ENCODE measurements at places on chromosomes 13 and 19.

GRCh38 chr13:112618501-112618900 lies 30.5 kb upstream of the TUBGCP3 start:
- no peak for DNase-seq

DNA sequence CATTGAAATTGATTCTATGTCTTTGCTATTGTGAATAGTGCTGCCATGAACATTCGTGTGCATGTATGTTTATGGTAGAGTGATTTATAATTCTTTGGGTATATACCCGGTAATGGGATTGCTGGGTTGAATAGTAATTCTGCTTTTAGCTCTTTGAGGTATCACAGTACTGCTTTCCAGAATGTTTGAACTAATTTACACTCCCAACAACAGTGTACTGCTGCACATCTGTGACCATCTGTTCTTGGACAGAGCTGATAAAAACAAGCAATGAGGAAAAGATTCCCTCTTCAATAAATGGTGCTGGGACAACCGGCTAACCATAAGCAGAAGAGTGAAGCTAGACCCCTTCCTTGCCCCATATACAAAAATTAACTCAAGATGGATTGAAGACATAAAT lies 231.0 kb downstream of the MYO16 start:
- no peak for DNase-seq

GRCh38 chr19:17327068-17327653 lies 7.5 kb downstream of the ANO8 start:
- no peak for DNase-seq

DNA sequence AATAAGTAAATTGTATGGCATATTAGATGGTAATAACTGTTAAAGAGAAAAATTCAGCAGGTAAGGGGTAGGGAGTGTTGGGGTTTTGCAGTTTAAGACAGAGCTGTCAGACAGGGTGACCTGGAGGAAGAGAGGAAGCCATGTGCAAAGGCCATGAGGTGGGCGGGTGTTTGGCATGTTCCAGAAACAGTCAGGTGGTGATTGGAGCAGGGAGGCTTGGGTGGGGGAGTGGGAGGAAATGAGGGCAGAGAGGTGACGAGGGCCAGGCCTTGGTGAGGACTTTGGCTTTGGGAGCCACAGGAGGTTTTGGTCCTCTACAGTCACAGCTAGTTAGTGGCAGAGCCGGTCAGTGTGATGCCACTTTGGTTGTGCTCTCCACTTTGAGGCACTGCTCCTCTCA lies 20.1 kb downstream of the RYR1 start:
- DNase-seq: no peak

DNA sequence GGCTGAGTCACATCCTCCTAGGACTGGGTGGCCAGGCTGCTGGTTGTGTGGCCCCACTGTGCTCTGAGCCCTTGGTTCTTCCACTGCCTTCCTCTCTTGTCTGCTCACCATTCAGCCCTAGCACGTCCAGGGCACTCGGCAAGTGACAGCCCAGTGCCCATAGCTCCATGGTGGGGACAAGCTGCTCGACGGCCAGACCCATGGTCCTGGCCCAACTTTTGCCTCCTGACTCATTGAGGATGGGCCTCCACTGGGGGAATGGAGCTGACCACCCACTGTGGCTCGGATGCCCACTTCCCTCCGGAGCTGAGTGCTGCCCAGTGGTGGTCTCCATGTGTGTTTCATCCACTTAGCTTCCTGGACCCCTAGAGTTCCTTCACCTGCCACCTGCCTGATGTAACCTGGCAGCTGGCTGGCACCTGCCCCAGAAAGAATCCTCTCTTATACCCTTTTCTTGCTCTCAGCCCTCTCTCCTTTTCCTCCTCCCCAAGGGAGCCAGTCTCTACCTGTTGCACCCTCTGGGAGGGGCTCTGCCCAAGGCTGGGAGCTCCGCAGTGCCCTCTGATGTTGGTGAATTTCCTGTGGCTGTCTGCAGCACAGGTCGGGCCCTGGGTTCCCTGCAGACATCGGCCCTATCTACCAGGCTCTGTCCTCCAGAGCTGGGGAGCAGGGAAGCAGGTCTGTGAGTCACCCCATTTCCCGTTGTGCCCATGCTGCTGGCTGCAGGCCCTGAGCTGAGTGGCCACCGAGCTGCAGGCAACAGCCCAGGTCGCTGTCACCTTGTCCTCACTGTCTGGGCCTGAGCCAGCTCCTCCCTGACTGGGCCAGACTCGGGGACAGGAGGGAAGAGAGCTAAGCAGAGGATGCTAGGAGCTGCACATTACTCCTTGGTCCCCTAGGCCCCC lies 7.4 kb downstream of the CHST8 start:
- DNase-seq: no peak

DNA sequence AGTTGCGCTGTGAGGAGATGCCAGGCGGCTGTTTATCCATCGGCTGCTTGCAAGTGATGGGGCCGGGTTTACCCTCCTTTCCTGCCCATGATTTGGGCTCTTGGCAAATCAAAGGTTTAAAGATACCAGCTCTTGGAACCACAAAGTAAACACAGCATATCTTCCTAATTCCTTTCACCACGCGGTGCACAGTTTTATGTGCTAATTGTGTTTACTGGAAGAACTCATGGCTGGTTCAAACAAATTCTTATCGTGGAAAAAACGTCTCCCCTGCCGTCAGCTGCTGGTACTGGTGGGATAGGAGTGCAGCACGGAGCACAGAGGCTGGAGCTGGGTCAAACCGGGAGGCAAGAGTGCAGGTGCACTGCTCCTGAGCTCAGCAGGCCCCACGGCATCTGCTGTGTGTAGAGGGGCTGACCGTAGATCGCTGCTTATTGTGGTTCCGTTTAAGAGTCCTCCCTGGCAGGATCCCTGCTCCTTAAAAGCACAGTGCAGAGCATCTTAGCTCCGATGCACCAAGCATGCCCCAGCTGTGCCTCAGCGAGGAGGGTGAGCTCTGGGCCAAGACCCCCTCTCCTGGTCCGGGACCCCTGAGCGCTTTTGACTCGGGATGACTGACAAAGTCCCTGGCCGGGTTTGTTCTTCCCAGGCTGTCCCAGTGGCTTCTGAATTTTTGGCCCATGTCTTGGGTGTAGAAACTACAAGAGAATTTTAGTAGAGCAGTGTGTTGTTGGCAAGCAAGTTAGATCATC lies 51.3 kb upstream of the GAS6 start:
- DNase-seq: no peak

DNA sequence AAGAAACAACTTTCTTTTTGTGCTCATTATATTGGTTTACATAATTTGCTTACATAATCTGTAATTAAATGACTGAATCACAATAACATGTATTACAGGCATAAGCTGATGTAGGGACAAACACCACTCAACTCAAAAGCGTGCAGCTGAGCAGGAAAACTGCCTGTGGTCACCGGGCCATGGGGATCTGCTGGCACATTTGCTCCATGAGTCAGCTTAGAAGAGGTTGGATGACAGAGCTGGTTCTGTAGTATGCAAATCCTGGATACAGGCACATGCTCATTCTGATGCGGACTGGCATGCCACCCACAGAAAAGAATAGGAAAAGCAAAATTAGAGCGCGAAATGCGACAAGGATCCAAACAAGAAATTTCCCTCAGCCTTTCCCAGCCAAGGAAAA lies 128.6 kb downstream of the USP12 start:
- DNase-seq: peak; percentile 92

DNA sequence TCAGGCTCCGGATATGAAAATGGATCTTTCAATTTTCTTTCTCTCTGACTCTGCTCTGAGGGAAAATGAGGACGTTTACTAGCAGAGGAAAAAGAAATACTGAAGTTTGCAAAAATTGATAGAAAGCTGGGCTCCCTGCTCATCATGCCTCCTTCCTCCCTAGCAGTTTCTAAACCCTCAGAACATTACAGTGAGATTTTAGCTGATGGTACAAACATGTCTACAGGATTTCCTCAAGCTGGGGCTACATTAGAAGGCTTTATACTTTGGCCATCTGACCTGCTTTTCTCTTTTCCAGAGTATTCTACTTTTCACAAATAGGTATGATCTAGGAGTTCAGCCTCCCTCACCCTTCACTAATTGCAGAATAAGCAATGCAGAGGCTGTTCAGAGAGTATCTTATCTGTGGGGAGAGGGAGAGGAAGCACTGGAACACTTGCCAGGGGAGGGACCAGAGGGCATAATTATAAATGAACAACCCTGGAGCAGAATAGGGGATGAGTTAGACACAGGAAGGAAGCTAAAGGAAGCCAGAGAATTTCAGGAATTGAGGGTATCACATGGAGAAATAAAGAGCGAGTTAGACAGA lies 30.0 kb downstream of the CEACAM1 start:
- DNase-seq: no peak

- no peak for DNase-seq
These were observed 67.8 kb downstream of the RXFP2 start for GRCh38 chr13:31807090-31807541.

DNA sequence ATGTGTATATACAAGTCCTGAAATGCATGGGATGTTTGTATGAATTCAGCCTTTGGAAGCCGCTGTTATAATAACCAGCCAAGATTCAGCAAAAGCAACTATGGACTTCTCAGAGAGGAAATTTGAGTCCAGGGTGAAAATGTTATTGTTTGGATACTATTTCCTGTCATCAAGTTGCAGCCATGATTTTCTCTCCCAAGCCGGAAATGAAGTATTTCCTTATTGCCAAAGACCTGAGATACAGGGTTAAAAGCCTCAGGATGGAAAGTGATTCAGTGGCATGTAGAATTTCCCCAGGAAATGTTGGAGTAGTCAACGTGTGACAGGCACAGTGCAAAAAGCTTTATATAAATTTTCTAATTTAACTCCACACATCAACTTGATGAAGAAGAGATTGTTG lies 133.9 kb downstream of the IRS2 start:
- DNase-seq: no peak

GRCh38 chr13:110433014-110433413 lies 125.9 kb downstream of the COL4A2 start:
- DNase-seq: no peak

DNA sequence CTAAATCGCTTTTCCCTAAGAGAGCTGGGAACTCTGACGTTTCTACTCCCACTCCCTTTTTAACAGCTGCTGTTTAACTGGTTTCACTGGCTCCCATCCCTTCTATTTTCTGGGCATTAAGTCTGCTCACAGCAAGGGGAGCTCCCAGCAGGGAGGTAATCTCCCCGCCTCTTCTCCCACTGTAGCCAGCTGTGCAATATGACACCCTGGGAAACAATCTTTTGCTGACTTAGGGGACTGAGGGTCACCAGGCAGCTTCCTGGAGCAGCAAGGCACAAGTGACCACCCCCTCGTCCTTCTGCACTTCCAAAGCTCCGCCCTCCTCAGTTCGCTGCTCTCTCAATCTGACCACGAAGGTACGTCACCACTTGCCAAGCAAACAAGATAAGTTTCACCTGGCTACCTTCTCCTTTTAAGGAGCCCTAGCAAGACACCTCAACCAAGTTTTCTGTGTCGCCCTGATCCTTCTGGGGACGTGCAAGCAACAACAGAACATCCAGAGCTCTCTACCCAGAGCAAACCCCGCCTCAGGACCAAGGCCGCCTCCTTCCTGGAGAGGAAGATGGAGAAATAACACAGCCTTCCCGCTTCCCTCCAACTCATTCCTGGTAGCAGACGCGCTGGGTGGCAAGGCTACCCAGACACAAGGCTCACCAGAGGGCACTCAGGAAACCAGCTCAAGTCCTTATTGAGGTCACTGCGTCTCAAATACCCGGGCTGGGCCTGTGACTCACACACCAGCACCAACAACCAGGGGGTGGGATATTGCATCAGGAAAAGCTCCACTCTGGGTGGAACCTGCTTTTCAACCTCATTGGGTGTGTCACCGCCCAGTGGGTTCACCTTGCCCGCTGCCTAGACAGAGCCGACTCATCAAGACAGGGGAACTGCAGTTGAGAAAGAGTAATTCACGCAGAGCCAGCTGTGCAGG lies 92.4 kb downstream of the STK24 start:
- DNase-seq: peak; percentile 95

DNA sequence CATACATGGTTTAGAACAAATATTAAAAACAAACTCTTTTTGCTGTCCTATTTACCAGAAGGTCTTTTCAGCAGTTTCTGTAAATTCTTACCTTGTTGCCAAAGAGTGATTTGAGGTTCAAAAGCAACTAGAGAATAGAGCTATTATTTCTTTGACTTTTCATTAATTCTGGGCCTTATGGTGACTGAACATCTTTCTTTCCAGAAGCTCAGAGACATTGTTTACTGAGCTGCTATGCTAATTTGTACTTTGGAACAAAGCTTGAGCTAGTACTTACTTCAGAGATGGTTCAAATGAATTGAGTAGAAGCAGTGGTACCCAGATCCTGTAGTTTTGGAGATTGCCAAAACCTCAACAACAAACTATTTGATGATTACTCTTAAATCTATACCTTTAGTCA lies 331.2 kb downstream of the SPRY2 start:
- no peak for DNase-seq

- no peak for DNase-seq
These were observed 8.8 kb downstream of the RINL start for GRCh38 chr19:38869160-38869835.

DNA sequence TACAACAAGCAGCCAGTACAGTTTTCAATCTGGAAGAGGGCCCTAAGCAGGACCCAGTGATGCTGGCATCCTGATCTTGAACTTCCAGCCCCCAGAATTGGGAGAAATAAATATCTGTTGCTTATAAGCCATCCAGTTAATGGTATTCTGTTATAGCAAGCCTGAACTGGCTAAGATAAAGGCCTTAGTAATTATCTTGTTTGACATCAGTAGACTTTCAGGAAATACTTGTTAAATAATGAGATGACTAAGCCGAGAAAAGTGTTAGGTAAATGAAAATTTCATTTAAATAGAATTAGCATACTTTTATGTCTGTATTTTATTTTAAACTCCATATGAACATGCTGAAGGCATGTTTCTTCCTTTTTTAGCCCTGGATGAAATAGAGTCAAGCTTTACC lies 188.2 kb downstream of the OLFM4 start:
- DNase-seq: no peak

DNA sequence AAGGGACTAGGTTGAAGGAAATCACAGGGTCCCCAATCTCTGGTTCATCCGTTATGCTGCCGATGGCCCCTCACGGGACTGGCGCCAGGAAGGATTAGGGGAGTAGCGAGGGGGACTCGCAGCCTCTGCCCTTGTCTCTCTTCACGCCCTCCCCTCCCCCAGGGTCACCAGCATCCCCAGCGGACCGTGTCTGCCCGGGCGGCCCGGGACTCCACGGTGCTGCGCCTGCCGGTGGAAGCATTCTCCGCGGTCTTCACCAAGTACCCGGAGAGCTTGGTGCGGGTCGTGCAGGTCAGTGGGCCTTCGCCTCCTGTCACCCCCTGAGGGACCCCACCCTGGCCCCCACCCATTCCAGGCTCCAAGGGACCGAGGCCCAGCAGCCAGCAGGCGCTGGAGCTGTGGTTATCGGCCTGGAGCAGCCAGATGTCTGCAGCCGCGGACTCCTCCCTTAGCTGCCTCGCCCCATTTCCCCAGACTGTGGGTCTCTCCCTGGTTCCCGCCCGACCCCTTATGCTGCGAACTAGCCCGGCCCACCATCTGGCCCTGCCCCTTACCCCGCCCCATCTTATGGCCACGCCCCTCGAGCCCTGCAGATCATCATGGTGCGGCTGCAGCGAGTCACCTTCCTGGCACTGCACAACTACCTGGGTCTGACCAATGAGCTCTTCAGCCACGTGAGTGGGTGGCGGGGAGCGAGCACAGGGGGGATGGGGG lies 5.4 kb downstream of the PNPLA6 start:
- no peak for DNase-seq

- DNase-seq: no peak
These were observed 12.1 kb downstream of the HNRNPUL1 start for GRCh38 chr19:41276231-41276630.

- DNase-seq: no peak
These were observed 540.4 kb downstream of the DIAPH3 start for GRCh38 chr13:59623206-59623915.
